ENCODE measurements at places on chromosomes 13 and 19.

GRCh38 chr13:88617176-88617575, 946.0 kb downstream of the SLITRK5 start:
- no peak for DNase-seq

- no peak for DNase-seq
Measured at GRCh38 chr19:55704494-55705245, 29.6 kb downstream of the EPN1 start.

DNA sequence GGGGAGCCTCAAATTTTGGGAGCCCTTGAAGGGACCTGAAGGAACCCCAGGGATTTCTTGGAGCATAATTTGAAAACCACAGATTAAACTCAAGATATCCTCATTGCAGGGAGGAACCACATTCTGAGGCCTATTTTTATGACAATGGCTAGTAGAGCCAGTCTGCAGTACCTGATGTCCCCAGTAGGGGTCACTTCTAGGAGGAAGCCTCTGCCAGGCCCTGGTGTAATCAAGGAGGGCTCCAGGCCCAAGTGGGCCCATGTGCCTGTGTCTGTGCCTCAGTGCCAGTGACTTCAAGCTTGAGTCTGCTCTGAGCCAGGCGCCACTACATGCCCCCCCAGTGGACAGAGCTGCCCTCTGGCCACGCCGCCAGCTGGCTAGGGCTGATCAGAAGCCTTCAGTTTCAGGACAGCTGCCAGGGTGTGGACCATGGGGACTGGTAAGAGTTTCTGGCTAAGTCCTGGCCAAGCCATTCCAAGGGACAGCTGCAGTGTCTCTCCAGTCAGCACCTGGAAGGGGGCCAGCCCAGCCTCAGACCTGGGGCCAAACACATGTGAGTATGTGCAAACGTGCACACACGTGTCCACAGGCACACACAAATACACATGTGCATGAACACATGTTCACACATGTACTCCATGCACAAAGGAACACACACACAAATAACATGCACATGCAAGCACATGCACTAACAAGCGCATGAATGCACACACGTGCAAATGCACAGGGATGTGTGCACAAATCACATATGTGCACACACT, 20.5 kb upstream of the SLC7A10 start:
- no peak for DNase-seq

DNA sequence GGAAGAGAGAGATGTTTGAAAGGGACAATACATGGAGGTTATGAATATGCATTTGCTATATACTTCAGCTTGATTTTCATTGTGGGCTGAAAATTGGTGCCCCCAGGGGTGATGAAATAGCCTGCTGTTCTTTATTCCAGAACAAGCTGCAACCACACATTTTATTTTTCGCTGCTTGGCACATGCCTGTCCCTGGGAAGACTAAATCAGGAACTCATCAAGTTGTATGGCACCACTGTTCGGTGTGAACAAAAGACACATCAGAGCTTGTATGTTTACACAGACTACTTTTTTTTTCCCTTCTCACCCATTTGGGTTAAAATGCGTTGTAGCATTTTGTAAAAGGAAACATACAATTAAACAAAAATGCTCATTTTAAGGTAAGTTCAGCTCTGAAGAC, 230.7 kb downstream of the NALCN start:
- DNase-seq = no peak

DNA sequence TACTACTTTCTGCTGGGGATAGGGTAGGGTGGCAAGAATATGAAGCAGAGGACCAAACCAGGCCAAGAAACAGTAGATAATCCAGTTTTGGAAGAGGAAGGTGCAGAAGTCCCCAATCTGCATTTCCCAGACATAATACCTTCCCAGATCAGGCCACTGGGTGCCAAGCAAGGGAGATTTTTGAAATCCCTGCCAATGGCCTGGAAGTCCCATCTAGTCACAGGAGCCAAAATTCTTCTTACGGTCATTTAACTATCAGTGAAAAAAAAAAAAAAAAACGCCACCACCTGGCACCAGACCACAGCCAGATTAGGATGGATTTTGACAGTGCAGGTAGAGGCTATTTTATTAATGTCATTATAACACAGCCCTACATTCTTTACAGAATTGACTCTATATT, 57.8 kb downstream of the ZC3H13 start:
- DNase-seq = no peak

Data from fibroblast of skin of right biceps (primary cell).